ENCODE measurements at places on chromosomes 7 and 10.

- DNase-seq = no peak
Measured at GRCh38 chr10:33120700-33121099, 162.7 kb upstream of the ITGB1 start.

- DNase-seq = no peak
Measured at GRCh38 chr7:47428052-47428767, 153.7 kb downstream of the TNS3 start.

DNA sequence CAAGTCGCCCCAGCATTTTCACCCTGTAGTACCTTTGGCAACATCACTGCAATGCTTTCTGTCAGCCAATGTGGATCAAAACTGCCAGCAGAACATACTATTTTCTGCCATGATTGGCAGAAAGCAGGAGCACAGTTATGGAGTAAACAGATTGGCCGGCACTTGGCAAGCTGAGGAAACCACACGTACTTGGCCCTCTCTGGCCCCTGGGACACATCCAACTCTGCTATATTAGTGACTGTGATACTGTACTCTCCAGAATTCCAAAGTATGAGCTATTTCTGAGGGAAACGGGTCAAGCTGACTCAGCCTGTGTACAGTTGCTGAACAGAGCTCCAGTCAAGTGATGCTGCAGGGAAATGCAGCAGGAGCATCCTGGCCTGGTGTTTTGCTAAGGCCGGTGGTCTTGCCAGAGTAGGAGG, 39.8 kb upstream of the LANCL2 start:
- DNase-seq = peak; percentile 73

DNA sequence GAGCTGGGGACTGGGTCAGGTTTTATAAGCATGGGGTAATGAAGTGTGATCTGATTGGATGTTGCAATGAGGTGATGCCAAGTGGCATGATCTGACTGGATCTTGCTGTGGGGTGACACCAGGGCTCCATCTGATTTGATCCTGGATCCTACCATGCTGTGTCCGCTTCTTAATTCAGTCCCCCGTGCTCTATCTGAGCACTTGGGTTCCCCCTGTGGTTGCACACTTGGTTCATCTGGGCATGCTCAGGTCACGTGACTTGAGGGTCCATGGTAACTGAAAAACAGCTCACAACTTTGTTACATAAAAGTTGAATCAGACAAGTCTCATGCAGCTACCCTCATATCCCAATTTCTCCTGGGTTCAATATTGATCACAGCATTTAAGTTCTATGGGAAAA, 448.6 kb upstream of the NRP1 start:
- DNase-seq = no peak

All from fibroblast of skin of scalp (primary cell).